Left renal pelvis (tissue), 4 donors: ENCODE measurements at places on chromosomes 13 and 19.

DNA sequence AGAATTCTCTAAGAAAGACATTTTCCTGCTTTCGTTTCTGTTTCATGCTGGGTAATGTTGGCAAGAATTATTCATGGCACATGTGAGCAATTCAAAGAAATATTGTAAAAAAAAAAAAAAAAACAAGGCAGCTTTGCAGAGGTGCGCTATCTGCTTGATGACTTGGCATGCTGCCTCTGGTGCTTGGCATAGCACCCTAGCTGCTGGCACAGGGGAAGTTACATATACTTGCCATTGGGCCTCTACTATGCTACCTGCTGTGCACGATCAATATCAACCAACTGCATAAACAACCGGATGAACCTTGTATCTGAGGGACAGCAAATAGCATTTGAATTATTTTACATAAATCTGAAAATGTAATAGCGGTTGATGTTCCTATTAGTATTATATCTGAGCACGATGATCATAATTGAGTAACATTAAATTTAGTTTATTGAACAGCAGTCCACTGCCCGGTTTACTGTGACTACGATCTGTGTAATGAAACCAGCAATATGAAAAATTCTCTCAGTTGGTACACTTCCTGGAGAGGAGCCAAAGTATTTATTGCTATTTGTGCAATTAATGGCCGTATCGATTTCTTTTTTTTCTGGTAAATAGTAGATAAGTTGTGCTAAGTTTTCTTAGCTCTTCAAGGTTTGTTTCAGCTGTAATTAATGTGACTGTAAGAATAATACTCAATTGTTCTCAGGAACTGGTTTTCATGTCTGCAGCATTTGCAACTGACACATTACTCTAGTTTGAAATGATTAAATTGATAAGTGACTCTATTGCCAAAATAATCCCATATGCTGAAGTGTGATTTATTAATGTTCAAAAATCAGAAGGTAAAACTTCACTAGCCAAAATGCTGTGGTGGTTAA, 717.3 kb downstream of the DACH1 start:
- DNase-seq = no peak

DNA sequence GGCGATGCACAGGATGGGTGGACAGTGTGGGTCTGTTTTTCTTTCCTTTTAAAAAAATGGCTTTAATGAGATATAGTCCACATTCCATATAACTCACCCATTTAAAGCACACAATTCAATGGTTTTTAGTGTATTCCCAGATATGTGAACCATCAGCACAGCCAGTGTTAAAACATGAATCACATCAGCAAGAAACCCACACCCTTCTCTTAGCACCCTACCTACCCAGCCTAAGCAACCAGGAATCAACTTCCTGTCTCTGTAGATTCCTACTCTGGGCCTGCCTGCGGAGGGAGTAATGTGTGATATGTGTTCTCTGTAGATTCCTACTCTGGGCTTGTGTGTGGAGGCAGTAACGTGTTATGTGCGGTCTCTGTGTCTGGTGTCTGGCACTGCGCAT, 11.9 kb downstream of the TMEM255B start:
- DNase-seq = no peak

GRCh38 chr19:4200940-4201542, 18.6 kb downstream of the ANKRD24 start:
- no peak for DNase-seq

- no peak for DNase-seq
Observed at GRCh38 chr13:100495455-100495854, 93.1 kb downstream of the GGACT start.

DNA sequence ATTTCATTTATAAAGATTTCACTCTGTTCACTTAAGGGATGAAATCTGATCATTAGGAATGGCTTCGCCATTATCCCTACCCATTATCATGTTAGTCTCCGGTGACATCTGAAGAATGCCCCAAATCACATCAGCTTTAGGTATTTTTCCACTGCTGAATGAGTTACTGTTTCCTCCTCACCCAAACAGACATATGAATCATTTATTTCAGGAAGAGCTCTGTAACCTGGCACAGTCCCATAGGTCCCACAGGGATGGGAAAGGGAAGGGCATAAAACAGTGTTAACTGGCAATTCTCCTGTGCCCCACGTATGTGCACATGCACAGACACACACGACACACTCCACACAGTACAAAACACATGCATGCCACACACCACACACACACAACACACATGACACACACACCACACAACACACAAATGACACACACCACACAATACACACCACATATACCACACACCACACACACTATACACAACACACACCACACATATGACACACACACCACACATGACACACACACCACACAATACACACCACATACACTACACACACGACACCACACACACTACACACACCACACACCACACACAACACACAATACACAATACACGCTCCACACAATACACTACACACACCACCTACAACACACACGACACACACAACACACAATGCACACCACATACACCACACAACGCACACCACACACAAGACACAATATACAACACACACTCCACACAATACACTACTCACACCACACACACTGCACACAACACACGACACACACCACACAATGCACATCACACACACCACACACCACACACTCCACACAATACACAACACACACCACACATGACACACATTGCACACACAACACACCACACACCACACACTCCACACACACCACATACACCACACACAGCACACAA, 15.4 kb downstream of the TMEM255B start:
- no peak for DNase-seq

DNA sequence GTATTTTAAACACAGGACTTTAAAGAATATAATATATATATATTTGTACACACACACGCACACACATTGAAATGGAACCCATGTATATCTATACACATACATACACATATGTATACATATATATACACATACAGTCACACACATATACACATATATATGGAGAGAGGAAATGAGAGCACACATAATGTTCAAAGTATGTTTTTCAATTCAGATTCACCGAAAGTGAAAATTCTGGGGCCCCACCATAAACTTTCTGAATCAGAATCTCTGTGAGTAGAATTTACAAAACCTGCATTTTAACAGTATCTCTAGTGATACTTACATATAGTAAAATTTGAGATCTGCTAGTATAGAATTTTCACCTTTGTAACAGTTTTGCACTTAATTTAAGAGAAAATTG, 60.4 kb upstream of the OBI1 start:
- DNase-seq = no peak

- DNase-seq = no peak
Observed at GRCh38 chr19:21158523-21159135, 16.8 kb downstream of the ZNF431 start.

DNA sequence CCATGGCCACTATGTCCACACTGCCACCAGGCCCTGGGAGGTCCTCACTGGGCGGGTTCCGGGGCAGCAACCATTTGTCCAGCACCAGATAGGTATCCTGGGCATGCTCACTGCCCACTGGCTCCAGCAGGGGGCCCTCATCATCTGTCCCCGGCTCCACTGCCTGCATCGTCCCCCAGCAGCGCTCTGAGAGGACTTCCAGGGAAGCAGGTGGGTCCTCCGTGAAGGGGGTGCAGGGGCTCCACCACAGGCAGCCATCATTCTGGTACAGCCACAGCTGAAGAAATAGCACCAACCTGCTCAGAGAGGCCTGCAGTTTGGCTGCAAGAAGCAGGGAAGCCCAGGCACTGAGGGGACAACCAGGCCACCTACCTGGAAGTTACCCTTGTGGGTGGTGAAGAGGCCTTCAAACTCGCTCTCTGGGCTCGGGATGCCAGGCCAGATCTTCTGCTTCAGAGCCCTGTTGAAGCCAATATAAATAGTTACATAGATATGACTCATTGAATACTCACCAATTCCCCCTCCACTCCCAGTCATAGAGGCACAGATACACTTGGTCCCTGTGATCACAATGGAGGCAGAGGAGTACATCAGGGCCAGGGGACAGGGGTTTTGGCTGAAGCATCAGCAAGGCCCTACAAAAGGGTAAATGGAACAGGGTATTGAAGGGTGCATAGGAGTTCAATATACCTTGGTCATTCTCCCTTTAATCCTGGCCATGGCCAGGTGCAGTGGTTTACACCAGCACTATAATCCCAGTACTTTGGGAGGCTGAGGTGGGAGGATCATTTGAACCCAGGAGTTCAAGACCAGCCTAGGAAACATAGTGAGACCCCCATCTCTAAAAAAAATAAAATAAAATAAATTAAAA, 4.1 kb downstream of the SWSAP1 start:
- no peak for DNase-seq

DNA sequence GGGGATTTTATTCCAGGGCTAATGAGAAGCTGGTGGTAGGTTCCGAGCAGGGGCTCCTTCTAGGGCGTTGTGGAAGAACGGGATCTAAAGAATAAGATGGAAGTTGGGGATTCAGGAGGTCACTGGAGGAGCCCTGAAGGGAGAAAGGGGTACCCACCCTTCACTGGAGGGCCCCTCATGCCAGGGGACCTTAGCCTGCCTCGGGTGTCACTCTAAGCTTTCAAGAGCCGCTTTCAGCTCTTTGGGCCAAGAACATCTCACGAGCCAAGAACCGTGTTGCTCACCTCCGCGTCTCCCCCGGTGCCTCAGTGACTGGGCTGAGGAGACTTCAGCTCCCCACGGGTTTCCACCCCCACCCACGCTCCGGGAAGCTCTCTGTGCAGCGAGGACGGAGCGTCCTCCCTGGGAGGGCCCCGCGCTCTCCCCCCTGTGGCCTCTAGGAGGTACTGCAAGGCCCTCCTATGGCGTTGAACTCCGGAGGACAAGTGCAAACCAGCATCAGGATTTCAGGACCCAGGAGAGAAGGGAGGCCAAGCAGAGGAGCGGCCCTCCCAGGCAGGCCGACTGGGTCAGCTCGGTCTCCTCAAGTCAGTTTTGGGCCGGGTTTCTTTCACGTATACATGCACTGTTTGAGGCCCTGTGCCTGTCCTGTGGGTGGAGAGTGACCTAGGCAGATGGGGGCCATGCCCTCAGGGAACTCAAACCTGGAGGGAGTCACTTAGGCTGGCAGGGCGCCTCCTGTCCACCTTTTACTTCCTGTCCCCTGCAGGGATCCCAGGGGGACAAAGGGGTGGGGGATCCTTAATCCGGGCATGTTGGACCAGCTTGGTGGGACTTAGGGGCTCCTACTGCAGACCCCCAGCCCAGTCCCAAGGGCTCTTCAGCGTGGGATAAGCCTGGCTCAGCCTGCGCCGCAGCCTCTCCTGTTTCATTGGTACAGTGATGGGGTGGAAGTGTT, 5.1 kb upstream of the KRTDAP start:
- DNase-seq = no peak

GRCh38 chr19:9848762-9849161, 13.6 kb downstream of the PIN1 start:
- DNase-seq = no peak

DNA sequence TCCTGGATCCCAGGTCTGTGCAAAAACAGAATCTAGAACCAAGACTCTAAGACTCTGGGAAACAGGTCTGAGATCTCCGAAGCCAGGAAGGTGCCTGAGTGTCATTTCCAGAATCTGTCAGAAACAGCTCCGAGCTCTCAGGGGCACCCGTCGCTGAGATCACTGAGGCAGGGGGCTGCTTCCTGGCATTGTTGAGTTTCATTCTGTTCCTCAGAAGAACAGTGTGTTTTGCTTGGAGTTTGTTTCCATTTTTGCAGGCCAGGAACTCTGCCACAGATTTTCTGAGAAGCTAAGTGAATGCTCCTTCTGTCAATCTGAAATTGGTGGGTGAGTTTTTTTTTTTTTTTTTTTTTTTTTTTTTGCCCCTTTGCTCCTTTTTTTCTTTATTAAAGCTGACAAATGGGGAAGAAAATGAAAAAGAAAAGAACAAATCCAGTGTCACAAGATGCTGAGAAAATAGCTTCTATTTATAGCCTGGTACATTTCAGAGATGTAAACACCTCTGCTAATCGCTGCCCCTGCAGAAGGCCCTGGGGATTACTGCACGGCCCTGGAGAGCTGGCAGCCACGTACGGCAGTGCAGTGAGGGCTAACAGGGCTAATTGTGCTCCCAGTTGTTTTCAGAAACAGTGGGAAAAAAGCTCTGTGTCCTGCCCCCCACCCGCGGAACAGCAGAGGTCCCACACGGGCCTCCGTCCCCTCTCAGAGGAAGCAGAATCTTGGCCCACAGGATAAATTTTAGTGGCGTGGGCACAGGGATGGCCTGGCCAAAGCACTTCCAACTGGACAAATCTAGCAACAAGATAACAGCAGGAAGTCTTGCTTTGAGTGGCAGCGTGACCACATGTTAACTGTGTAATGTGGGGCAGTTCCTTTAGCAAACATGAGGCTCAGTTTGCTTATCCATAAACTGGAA, 237.6 kb upstream of the IRS2 start:
- no peak for DNase-seq

DNA sequence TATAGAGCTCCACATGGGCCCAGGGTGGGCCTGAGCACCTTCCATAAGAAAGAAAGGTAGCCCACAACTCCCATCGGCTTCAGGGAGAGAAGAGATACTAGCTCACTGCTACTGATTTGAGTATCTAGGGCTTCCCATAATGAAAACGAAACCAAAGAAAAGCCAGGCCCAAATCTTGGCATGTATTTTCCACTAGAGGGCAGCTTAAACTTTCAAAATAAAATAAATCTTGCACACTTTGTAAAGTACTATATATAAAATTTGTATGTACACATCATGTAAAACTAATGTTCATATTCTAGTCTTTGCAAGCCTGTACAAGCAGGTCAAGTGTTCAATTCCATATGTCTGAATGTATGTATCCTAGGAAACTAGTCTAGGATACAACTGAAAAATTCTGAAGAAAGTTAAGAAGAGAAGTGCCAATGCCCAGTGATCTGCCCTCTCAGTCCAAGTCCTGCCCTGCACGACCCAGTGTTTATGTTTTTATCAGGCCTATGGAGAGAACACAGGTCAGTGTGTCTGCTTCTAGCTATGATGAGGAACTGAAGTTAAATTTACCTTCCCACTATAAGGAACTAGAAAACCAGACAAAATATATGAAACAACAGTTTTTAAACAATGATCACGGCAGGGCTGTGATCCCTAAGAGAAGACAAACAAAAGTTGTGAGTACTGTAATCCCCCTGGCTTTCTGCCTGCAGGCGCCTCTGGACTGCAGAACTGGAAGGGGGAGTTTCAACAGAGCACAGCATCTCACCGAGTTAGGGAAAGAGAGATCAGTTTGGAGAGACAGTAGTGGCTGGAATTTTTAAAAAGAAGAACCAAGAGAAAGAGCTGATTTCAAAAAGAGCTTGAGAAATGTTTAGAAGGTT, 475.7 kb downstream of the UQCRFS1 start:
- DNase-seq = peak; percentile 24

GRCh38 chr13:19597523-19597922, 35.9 kb upstream of the MPHOSPH8 start:
- no peak for DNase-seq
